ENCODE measurements at places on chromosomes 7 and 10.

DNA sequence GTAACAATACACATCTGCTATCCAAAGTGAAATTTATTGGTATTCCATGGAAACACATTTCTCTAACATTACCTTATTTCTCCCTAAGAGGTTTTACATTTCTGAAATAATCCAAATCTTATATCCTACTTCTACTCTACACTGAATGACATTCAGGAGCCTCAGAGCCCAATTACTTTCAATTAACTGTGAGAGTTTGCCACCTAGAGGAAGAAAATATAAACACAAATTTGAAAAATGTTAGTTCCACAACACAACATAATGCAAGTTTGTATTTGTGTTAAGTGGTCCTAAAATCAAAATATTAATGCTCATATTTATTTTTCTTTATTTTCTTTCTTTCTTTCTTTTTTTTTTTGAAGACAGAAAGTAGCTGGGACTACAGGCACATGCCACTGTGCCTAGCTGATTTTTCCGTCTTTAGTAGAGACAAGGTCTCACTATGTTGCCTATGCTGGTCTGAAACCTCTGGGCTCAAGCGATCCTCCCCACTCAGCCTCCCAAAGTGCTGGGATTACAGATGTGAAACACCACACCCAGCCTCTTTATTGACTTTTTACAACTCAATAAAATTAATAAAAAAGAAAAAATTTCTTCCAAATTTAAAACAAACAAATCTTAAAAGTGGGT is 46.0 kb downstream of the ATAD1 start:
- DNase-seq: no peak

DNA sequence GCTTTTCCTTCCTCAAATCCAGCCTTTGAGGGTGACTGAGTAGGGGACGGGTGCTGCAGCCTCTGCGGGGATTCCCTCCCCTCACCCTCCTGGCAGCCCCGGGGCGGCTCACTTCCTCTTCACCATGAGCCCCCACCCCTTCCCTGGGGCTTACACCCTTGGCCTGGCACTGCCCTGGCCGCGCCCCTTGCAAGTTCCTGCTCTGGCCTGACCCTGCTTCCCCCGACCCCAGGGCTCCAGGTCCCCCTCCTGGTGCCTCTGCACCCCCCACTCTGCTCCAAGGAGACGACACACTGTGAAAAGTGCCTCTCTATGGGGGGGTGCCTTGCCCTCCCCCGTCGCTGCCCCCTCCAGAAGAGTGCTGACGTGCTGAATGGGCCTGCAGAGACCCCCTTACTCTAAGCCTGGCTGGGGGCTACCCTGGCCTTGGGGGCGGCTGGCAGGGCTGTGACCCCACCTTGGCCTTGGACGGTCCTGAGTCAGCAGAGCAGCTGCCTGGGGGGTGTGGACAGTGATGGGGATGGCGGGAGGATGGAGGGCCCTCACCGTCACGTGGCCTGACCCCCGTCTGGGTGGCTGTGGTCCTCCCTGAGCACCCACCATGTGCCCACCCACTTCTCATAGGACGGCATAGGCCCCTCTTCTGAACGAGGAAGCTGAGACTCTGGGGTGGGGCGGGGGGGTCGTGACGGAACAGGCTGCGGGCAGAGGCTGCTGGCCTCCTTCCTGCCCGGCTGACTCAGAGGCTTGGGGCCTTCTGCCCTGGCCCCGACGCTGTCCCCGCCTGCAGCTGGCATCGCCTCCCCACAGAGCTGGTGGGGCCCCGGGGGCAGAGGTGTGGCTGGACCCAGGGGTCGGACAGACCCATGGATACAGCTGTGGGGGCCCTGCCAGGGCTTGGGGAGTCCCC is 9.8 kb downstream of the LFNG start:
- DNase-seq: no peak

DNA sequence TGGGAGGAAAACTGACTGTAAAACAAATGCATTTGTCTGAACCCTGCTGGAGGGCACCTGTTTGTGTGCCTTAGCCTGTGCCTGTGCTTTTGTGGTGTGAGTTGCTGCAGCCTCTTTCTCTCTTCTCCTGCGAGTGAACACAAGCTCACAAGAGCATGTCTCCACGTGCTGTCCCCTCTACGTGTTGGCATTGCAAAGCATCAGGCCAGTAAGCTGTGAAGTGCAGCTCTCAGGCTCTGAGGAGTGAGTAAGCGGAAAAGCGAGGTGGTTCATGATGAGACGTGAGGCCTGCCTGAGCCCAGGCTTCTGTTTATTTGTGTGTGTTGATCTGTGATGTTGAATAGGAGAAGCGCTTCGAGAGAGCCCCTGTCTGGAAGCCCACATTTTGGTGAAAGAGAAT is 85.6 kb upstream of the PDCD4 start:
- DNase-seq: no peak

- DNase-seq: no peak
These were observed 57.7 kb upstream of the ZNRF2 start for GRCh38 chr7:30226614-30227268.

GRCh38 chr10:29237786-29238185 is 51.1 kb upstream of the LYZL1 start:
- DNase-seq: no peak

DNA sequence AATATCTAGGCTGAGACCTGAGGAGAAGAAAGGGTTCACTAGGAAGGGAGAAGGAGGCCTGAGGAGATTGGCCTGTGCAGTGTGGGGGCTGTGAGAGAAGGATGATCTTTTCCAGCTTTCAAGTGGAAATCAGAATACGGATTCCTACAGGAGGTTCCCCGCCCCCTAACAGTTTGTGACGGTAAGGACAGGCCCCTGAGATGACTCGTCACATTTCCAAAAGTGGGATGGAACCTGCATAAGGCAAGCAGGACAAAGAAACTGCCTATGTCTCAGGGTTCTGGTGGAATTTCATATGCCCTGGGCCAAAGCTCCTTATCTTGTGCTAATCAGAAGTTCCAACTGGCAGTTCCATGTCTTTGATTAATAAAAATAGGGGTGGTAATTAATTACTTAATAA is 275.6 kb downstream of the SNX10 start:
- no peak for DNase-seq

GRCh38 chr7:101869901-101870290 is 52.5 kb downstream of the CUX1 start:
- no peak for DNase-seq

DNA sequence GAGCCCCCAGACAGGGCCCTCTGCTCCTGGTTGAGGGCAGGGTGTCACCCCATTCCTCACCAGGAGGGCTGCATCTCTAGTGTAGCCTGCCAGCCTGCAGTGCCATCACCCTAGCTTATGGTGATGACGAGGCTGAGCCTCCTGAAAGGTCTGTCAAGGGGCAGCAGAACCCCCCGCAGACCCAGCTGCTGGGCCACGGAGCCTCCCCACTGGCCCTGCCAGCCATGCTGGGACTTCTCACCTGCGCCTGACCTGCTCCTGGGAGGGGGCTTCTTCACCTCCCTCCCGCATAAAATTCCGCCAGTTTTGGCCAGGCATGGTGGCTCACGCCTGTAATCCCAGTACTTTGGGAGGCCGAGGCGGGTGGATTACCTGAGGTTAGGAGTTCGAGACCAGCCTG is 40.4 kb upstream of the RASGEF1A start:
- no peak for DNase-seq

- DNase-seq: no peak
These were observed 167.8 kb downstream of the CCDC71L start for GRCh38 chr7:106493041-106493731.

- no peak for DNase-seq
These were observed 271.6 kb downstream of the CACNA2D1 start for GRCh38 chr7:82172017-82172416.

DNA sequence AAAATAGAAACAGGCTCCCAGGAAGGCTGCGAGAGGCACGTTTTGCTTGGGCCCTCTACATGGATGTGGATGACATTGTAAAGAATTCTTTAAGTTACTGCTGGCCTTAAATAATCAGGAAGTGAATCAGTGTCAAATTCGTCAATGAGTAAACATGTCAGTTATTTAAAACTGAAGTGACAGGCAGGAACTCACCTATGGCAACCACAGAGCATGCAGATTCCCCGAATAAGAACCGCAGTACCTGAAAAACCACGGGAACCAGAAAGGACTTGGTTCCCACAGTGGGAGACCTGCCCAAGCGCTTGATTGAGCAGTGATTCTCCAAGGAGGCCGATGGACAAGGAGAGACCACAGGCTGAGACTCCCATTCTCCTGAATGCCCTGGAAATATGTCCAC is 351.2 kb upstream of the AKR1E2 start:
- DNase-seq: no peak

DNA sequence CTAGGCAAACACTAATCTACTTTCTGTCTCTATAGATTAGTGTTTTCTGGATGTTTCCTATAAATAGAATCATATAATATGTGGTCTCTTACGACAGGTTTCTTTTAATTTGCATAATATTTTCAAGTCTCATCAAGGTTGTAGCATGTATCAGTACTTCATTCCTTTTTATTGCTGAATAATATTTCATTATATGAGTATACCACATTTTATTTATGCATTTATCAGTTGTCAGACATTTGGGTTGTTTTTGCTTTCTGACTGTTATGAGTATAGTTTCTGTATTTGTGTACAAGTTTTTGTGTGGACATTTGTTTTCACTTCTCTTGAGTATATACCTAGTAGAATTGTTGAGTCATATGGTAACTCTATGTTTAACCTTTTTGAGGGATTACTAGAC is 48.2 kb downstream of the SHOC2 start:
- DNase-seq: no peak

- no peak for DNase-seq
These were observed 26.0 kb upstream of the TMEM140 start for GRCh38 chr7:135121868-135122267.

DNA sequence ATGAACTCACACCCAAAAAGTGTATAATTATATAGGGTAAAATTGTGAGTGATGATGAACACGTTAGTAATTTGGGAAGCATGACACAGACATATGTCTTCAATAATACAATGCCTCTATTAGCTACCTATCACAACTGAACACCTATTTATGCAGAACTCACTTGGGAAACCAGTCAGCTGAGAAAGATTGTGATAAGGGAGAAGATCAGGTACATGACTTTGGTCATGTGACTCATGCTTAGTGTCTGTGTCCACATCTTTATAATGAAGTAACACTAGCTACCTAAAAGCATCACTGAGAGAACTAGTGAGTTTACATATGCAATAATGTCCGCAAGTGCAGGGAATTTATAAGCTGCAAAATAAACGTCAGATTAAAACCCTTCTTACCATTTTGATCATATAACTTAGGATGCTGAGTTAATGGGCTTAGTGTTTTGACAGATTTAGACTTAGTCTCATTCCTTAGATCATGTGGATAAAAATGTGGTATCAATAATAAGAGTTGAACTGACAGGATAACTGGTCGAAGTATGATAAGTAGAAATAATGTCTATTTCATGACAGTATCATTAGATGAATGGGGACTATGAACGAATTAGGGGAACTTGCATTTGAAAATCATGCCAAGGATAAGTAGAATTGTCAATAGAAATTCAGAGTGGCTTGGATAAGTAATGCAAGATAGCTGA is 11.6 kb downstream of the VWDE start:
- no peak for DNase-seq

DNA sequence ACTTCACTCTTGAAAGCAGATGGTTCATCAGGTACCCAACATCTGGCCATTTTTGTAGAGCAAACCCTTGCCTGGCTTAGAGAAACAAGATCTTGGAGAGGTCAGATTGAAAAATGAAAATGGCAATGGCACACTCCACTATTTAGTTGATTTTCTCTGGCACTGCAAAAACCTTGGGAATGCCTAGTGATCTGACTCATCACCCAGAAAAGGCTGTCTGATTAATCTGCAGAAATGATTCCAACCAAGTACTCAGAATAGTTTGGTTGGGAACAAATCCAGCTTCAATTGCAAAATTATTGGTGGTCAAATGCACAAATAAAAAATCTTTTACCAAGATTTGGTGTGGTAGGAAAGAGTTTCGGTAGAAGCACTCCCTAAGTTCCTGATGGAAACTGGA is 351.2 kb downstream of the PHTF2 start:
- DNase-seq: peak; percentile 36

GRCh38 chr7:22563621-22564241 is 63.7 kb upstream of the STEAP1B start:
- no peak for DNase-seq

DNA sequence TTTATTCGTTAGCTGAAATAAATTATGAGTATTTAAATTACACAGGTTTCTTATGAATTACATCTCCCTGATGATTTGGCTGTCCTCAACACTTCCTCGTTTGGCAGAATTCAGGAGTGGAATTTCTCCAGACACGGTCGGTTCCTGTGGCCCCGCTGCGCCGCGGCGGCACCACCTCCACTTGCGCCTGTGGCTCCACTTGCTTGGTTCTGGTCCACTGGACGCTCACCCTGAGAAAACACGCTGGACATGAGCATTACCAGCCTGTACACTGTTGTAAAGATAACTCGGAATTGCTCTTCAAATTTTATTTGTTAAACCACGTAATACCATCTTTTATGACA is 85.3 kb downstream of the ZNF33B start:
- no peak for DNase-seq

- no peak for DNase-seq
These were observed 491.9 kb upstream of the PFKP start for GRCh38 chr10:2575460-2575859.

DNA sequence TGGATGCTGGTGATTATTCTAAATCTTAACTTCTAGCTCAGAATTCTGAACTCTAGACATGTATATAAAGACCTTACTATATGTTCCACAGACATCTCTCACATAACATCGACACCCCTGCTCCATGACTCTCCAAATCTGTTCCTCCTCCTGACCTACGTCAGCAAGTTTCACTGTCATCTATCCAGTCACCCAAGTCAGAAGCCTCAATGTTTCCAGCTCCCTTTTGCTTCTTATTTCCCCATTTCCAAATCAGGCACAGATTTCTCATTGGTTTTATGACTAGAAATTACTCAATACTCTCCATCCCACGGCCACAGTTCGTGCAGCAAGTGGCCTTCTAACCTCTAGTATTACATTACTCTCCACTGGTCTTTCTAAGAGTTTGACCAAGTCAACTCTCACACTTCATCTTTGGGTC is 28.5 kb downstream of the EPC1 start:
- no peak for DNase-seq

DNA sequence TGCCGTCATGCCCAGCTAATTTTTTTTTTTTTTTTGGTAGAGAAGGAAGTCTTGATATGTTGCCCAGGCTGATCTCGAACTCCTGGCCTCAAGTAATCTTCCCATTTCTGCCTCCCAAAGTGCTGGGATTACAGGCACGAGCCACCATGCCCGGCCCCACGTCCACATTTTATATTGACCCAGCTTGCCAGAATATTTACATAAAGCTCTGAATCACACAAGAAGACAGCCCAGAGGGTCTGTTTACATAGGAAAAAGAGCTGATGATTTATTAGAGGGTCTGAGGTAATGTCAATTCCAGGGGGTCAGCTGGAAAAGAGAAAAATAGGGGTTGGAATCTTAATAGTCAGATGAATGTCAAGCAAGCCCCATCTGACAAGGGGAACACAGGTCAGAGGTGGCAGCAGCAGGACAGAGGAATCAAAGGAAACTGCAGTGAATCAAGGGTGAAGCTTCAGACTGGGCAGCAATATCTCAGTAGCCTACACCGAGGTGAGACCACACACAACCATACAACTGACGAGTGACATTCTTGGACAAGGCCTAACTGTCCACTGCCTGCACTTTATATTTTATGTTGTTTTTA is 15.8 kb upstream of the SLF2 start:
- DNase-seq: no peak
